ENCODE measurements at places on chromosomes 13 and 19. TPM values are rescaled to one million over a fixed set of nuclear protein-coding genes. Genes with fewer than 3 reads are reported as not detected.

DNA sequence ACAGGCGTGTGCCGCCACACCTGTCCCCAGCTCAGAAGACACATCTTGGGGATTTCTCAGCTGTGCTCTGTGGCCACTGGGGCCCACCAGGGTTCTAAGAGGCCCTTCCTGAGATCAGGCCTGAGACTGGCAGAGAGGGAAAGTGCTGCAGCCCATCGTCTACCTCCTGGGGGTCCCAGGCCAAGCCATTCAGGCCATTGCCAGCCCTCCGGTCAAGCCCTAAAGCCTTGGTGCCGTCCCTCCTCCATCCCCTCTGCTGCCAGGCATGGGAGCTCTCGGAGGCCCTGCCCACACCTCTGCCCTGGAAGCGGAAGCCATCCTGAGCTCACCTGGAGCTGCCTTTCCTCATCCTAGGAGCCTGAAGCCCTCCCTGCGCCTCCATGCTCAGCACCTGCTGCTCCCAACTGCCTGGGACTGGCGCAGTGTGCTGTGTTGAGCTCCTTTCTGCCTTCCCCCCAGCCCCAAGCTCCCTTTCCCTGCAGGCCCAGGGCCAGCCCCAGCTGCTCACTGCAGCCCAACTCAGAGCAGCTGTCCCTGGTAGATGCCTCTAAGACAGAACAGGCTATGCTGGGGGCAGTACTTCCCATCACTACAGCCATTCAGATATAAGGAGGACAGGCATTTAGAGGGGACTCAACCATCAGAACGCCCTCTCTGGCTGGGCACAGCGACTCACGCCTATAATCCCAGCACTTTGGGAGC is 2.9 kb downstream of the SLC7A9 start:
- DNase-seq: no peak

DNA sequence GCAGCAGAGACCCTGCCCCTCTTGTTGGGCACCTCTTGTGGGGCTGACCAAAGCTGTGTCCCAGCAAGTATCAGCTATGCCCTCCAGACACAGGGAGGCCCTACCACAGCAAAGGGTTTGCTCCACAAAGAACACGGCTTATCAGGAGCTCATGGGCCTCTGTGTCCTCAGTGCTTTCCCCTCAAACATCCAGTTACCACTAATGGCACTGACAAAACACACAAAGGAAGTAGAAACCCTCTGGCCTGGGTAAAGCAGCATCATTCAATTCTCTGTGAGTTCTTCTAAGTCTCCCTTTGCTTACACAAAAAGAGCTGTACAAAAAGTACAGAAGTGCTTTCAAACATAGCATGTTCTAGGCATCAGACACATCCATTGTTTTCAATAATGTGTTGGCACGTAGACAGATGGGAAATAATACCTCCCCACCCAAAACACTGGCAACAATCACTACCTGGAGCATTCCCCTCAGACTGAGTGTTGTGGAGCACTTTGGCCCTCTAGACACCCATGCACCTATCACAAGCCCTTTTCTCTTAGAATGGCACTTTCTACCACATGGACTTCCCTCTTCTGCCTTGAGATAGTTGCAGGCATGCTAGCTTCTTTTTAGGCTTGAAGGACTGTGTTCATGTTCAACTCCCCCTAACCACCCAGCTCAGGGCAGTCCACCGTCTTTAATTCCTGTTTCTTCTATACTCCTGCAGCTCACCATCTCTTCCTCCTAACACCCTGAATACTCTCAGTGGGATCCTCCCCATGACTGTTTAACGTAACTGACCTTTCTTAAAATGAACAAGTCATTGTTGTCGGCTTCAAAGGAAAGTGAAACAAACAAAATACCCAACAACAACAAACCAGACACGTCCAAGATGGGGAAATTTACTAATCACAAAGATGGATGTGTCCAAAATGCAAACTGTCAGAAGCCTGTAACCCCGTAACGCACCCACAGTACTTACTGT is 43.5 kb downstream of the ATP7B start:
- peak; percentile 81 for DNase-seq

DNA sequence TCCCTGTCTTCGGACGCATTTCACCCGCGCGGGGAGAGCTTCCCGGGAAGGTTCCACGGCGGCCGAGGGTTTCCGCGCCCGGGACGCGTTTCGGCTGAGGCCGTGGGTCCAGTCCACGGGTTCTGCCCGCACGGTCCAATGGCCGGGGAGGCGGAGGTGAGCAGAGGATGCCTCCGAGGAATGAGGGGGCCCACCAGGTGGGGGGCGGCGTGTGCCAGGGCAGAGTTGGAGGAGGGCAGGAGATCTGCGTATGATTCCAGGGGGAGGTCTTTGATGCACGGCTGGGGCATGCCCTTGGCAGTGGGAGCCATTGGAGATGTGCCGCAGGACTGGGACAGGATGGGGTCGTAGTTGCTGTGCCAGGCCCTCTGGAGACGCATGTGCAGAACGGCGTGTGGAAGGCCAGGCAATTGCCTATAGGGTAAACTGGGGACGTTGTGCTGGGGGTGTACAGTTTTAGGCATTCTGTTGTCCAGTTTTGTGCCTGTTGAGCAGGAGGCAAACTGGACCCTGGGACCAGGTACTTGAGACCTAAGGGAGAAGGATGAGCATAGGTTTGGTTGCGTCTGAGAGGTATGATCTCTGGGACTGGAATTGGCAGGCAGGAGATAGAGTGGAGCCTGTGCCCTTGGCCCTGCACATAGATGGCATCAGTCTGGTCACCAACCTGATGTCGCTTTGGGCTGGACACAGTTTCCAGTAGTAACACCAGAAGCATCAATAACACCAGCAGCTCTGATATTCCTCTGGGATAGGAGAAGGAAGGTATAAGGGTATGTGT is 751 bp downstream of the ZNF584 start:
- no peak for DNase-seq

DNA sequence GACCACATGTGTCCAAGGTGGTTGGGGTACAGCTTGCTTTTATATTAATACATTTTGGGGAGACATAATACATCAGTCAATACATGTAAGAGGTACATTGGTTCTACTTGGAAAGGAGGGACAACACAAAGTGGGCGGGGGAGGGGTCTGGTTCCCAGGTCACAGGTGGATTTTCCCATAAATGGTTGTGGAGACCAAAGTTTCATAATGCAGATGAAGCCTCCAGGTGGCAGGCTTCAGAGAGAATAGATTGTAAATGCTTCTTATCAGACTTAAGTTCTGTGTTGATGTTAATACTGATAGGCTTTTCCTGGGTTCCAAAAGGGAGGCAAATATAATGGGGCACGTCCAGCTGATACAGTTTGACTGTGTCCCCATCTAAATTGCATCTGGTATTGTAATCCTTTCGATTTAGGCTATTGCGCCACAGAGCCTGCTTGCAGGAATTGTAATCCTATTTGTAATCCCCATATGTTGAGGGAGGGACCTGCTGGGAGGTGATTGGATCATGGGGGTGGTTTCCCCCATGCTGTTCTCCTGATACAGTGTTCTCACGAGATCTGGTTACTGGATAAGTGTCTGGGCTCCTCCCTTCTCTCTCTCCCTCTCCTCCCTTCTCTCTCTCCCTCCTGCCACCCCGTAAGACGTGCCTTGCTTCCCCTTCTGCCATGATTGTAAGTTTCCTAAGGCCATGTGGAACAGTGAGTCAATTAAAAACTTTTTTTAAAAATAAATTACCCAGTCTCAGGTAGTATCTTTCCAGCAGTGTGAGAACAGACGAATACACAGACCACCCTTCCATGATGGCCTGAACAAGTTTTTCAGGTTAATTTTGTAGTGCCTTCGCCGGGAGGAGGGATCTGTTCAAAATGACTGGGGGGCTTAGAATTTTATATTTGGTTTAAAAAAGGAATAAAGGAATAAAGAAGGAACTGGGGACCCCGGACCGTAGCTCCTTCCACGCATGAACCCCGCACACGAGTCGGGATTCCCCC is 44.9 kb downstream of the ZNF823 start:
- DNase-seq: no peak

DNA sequence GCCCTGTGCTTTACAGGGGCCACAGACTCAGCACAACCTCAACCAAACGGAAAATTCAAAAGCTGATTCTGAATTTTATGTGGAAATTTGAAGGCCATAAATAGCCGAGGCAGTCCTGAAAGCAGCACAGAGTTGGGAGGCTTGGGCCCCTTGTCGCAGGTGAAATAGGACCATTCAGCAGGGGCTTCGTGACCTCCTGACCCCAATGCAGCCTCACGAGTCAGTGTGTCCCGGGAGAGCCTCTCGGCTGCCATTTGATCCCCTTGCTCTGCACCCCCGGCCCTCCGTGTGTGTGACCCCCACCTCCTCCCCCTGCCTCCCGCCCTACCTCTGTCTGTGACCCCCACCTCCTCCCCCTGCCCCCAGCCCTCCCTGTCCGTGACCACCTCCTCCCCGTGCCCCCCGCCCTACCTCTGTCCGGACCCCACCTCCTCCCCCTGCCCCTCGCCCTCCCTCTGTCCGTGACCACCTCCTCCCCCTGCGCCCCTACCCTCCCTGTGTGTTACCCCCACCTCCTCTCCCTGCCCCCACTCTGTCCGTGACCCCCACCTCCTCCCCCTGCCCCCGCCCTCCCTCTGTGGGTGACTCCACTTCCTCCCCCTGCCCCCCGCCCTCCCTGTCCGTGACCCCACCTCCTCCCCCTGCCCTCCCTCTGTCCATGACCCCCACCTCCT is 41.7 kb upstream of the TFDP1 start:
- no peak for DNase-seq

- DNase-seq: no peak
These were observed 589.7 kb downstream of the LIG4 start for GRCh38 chr13:107625648-107626047.

DNA sequence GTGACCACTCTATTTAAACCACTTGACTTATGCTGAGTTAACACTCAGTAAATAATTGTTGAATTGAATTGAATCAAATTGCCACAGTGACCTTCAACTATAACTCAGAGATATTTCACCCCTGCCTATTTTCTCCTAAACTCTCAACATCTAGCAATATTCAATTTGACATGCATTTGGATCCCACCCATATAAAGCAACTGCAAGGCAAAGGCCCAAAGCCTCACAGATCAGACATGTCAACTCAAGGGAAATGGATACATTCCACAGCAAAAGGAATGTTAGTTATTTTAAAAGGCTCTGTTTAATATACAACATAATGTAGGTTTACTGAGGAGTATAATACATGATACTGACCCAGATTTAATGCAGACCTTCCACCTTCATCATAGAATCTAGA is 107.4 kb downstream of the KCTD12 start:
- DNase-seq: no peak

OR7C1 gene
- 0.06 TPM for total RNA-seq

GRCh38 chr19:4678881-4679790 is 9.0 kb upstream of the MYDGF start:
- no peak for DNase-seq

RAB20 gene
- total RNA-seq: 40.6 TPM

- no peak for DNase-seq
These were observed 804 bp downstream of the PLPPR2 start for GRCh38 chr19:11356074-11356397.

KLK15 gene
- not detected for total RNA-seq

- DNase-seq: no peak
These were observed 20.1 kb downstream of the GPR18 start for GRCh38 chr13:99237981-99238662.

GRCh38 chr13:26538363-26539317 is 18.8 kb upstream of the WASF3 start:
- no peak for DNase-seq

DNA sequence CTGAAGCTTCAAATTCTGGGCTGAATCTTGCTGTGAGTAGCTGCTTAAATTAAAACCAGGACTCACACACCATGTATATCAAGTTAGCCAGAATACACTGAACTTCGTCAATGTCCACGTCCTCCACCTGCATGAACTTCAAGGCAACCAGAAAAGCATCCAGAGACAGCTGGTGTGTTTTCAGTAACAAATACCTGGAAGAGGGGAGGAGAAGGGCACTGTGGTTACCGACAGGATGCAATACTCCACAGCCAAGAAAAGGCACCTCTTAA is 20.4 kb downstream of the PROZ start:
- no peak for DNase-seq

DNA sequence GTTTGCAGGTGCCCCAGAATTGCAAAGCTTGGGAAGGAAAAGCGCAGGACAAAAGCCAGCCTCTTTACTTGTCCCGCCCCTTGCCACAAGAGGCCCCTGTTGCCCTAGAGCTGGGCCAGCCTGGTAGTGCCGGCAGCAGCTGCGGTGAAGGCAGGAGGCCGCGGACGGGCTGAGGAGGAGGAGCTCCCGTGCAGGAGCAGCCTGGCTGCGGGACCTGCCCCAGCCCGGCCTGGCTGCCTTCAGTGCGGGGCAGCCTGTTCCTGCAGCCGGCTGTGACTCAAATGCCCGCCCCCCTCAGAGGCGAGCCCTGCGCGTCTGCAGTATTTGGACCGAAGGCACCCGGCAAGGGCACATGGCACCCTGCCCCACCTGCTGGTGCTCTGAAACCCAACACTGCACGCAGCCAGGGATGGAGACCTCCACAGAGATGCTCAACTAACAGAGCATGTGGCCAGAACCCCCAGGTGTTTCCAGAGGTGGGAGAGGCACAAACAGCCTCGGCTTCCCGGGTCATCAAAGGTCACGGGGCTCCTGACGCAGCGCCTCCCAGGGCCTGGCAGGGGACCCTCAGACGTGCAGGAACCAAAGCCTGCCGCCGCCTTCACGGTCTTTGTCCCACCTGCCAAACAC is 29.7 kb downstream of the NAXD start:
- DNase-seq: no peak

- DNase-seq: no peak
These were observed 429.3 kb downstream of the DIAPH3 start for GRCh38 chr13:59734393-59734792.

GRCh38 chr19:13825489-13826441 is 30.5 kb downstream of the ZSWIM4 start:
- DNase-seq: no peak

EPS8L1 gene
- 1.3 TPM for total RNA-seq

DNA sequence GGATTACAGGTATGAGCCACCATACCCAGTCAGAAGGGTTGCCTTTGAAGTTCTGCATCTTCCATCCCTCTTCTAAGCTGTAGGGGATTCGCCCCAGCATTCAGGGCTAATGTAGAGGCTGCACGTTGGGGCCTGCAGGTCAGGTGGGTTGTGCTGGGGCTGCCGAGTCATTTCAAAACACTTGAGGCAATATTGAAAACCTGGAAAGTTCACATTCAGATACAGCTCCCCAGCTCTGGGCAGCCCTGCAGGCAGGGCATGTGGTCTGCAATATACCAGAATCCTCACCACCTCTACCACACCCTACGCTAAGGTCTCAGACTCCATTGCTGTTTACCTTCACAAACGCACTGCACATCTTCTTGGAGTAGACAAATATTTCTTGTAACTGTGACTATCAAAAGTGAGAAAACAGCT is 24.6 kb downstream of the CCNE1 start:
- no peak for DNase-seq
